ENCODE measurements at places on chromosomes 4 and X. TPM values are rescaled to one million over a fixed set of nuclear protein-coding genes. Genes with fewer than 3 reads are reported as not detected.

Gene RADX
- total RNA-seq: 8.5 TPM

Gene TSPAN7
- total RNA-seq: not detected

Gene LINC00632
- not detected for total RNA-seq

Gene ACOT9
- 49.4 TPM for total RNA-seq

Gene RRH
- total RNA-seq: 0.59 TPM

Gene PLP2
- 111 TPM for total RNA-seq

GRCh38 chr4:80459918-80460473 lies 124.5 kb downstream of the CFAP299 start:
- no peak overlapping the region for H3K27ac ChIP-seq
- H3K36me3 ChIP-seq: no peaks in the 10 kb centered on the region

DNA sequence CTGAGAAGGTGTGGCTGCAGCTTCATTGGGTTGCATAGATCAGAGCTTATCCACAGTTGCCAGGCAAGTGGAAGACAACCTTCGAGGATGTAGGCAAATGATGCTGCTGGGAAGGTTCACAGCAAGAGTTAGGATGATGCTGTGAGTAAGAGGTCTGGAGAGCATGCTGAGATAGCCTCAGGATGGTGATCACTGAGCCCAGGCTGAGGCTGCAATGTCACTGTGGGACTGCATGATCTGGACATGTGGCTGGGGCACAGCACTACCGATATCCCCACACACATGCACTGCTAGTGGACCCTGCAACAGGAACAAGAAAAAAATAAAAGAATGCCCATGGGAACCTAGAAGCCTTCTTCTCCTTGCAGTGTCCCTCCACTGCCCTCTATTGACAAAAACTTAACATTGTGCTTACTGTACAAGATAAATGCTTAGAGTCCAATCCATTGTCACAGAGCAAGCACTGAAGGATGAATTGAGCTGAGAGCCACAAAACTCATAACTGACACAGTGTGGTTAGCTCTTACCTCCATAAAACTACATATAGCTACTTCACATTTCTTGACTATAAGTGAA lies 105.6 kb downstream of the CNKSR2 start:
- H3K4me3 ChIP-seq: no peak overlapping the region
- DNase-seq: peak; percentile 14
- H3K4me1 ChIP-seq: peaks cover 4% of the 10 kb centered on the region

DNA sequence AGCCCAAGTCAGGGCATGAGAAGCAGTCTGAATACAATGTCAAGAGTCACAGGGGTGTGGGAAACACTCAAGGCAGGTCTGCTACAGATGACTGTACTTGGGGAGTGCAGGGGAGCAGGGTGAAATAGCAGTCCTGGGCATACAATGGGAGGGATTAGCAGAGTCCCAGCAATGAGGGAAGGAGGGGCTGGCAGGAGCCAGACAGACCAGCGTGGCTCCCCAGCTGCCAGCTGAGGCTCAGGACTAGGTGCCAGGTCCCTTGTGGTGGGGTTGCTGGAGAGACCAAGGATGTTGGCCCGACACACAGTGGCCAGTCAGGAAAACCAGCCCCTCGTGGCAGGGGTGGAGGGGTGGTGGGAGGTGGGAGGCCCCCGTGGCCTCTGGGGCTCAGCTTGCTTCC lies 86.6 kb downstream of the RTL5 start:
- no peaks in the 10 kb centered on the region for H3K36me3 ChIP-seq
- H3K27me3 ChIP-seq: peaks cover 3% of the 10 kb centered on the region
- no peak overlapping the region for H3K4me3 ChIP-seq

DNA sequence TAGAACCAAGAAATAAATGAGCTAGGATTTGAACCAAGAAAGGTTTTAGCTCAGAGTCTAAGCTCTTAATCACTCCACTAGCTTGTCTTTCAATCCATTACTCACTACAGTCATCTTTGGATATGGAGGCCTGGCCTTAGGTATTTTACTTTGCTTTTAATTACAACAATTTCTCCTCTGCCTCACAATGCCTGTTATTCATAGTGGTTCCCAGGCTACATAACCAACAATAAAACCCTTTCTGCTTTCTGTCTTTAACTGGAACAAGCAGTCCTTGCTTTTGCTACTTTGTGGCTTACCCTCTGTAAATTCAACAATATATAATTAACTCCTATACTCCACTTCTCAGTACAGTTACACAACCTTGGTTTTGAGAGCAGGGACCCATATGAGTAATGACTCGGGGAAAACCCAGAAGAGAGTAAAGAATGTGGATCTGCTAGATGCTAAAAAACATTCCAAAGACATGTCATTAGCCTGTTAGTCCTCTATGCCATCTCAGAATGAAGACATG lies 94.7 kb upstream of the NAP1L5 start:
- no peak for DNase-seq
- no peaks in the 10 kb centered on the region for H3K4me1 ChIP-seq
- H3K4me3 ChIP-seq: no peak overlapping the region
- H3K27ac ChIP-seq: no peak overlapping the region

- H3K4me1 ChIP-seq: no peaks in the 10 kb centered on the region
- H3K4me3 ChIP-seq: no peak overlapping the region
- H3K36me3 ChIP-seq: no peaks in the 10 kb centered on the region
- H3K27me3 ChIP-seq: no peaks in the 10 kb centered on the region
- no peak overlapping the region for H3K27ac ChIP-seq
- DNase-seq: no peak
Observed at GRCh38 chr4:28835501-28835900, 1884.7 kb upstream of the PCDH7 start.

GRCh38 chr4:24476282-24476681 lies 108.1 kb downstream of the DHX15 start:
- peaks cover 18% of the 10 kb centered on the region for H3K4me1 ChIP-seq
- no peak for DNase-seq
- H3K27me3 ChIP-seq: peaks cover 44% of the 10 kb centered on the region
- no peaks in the 10 kb centered on the region for H3K36me3 ChIP-seq
- H3K4me3 ChIP-seq: no peak overlapping the region

GRCh38 chr4:2009651-2010233 lies 968 bp upstream of the NELFA start:
- H3K4me1 ChIP-seq: peaks cover 32% of the 10 kb centered on the region
- DNase-seq: peak; percentile 31
- peak overlapping the region; percentile 91 for H3K27ac ChIP-seq
- peak overlapping the region; percentile 90 for H3K4me3 ChIP-seq
- H3K27me3 ChIP-seq: peaks cover 6% of the 10 kb centered on the region

GRCh38 chr4:28686618-28687017 lies 1826.0 kb downstream of the STIM2 start:
- no peak overlapping the region for H3K27ac ChIP-seq
- DNase-seq: no peak
- H3K4me1 ChIP-seq: no peaks in the 10 kb centered on the region
- H3K36me3 ChIP-seq: no peaks in the 10 kb centered on the region
- H3K4me3 ChIP-seq: no peak overlapping the region
